ENCODE measurements at places on chromosomes 4 and X.

GRCh38 chrX:72243472-72243871 is 4.6 kb upstream of the ERCC6L start:
- DNase-seq, result no peak

DNA sequence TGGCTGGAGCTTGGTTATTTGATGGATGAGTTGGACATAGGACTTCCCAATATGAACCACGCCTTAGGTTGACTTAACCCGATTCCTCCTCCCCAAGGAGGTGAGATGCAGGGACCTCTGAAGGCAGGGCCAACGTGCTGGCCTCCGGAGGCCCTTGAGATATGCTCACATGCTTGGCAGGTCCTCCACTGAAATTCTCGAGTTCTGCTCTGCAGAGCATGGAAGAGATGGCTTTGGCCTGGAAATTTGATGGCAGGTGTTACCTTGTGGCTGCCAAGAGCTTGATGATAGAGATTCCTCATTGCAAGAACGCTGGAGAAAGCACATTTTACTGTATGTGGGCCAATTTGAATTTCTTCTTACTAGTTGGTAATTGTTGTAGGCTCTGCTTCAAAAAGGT is 117.4 kb upstream of the LIMCH1 start:
- DNase-seq, result no peak

GRCh38 chr4:90544532-90545045 is 417.4 kb downstream of the CCSER1 start:
- no peak for DNase-seq

- DNase-seq, result no peak
Observed at GRCh38 chrX:40931921-40932320, 153.3 kb upstream of the USP9X start.

DNA sequence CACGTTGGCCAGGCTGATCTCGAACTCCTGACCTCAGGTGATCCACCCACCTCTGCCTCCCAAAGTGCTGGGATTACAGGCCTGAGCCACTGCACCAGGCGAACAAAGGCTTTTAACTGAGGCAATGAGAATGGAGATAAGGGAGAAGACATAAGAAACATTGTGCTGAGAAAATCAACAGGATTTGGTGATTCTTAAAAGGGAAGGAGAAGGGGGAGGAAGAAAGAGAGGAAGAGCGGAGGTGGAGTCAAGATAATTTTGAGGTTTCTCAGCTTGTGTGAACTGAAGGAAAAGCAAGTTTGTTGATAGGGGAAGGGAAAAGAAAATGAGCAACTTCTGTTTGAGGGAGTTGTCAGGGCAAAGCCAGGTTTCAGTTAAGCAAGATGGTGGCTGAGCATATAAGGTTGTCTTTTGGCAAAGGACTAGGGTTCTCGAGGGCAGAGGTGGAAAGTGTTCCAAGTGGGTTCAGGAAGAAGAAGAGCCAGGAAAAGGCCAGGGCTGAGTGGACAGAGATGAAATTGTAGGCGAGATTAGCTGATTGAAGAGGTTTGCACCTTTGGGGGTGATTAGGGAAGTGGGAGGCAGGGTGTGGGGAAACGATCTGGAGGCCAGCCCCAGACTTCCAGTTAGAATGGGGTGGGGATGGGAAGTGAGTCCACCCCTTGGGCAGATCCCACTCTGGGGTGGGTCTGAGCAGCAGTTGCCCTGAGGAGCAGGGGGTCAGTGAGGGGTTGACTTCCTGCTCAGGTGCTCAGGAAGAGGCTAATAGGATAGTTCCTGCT is 7.8 kb downstream of the DOCK11 start:
- DNase-seq, result no peak

DNA sequence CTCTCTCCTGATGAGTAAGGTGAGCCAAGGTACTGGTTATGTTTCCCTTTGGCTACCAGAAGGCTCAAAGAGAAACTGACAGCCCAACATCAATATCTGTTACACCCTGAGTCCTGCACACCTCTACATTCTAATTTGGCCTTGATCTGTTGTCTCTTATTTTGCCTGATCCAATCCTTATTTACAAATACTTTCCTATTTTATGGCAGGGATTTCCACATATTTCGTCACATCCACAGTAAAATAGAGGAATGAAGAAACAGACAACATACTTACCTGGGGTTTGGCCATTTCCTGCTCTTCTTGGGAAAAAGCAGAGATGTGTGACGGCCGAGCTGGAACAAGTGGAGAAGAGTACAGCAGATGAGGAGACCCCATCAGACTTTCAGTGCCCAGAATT is 1.5 kb downstream of the ZNF182 start:
- DNase-seq, result no peak

- DNase-seq, result peak; percentile 28
Observed at GRCh38 chrX:75746891-75747639, 38.0 kb downstream of the MAGEE2 start.

GRCh38 chr4:3135155-3136011 is 60.9 kb downstream of the HTT start:
- no peak for DNase-seq

- DNase-seq, result peak; percentile 50
Observed at GRCh38 chrX:56563231-56564161, at the start of gene UBQLN2. UBQLN2 (plus strand) TSS chrX:56563627; CDS start chrX:56563874, 247 bp downstream.

DNA sequence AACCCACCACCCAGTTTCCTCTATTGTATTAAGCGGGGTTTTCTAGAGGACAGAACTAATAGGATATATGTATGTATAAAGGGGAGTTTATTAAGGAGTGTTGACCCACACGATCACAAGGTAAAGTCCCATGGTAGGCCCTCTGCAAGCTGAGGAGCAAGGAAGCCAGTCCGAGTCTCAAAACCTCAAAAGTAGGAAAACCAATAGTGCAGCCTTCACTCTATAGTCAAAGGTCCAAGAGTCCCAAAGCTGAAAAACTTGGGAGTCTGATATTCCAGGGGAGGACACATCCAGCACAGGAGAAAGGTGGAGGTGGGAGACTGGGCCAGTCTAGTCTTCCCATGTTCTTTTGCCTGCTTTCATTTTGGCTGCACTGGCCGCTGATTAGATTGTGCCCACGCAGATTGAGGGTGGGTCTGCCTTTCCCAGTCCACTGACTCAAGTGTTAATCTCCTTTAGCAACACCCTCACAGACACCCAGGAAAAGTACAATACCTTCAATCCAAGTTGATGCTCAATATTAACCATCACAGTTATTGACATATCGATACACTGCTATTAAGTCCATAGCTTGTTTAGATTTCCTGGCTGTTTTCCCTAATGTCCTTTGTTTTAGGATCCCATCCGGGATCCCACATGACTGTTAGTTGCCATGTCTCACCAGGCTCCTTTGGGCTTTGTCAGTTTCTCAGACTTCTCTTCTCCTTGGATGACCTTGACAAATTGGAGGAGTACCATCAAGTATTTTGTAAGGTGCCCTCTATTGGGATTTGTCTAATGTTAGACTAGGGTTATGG is 12.2 kb downstream of the UCHL1 start:
- DNase-seq, result no peak

All from stimulated activated naive B cell treated with anti-CD40 and anti-IgM and Interleukin-4, amounts not matched to agents 10 μg/mL and 1 μg/mL and 100 μg/mL, for 72 hours (primary cell).